Retina (tissue), 1 donor: ENCODE measurements at places on chromosomes 7 and 10.
A peak's percentile ranks its signal among the peaks of the same experiment; 100 is the strongest.

DNA sequence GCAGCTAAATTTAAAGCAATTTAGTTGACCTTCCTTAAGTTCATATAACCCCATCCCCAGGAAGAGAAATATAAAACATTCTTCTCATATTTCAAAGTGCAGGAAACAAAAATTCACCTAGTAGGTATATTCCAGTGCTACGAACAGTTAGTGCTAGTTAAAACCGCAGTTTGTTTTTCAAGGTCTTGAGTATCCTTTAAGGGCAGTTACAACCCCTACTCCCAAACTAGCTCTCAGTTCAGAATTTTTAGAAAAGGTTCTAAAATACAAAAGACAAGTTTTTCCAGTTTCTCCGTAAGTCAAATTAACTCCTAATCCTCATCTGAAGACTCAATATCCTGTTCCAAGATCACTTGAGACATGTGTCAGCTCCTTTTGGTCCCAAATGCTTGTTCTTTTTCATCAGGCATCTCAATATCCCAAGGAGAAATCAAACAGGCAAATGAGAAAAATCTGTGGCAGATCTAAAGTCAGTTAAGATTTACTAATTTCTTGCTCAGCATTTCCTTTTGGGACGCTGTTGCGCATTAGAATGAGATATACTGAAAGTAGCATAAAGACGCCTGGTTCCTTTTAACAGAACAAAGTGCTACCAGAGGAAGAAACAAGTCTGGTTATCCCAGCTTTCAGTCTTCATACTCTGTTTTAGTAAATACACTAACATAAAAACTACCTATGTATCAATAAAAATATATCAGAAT is 51.8 kb downstream of the ARHGAP12 start:
- DNase-seq: no peak

GRCh38 chr7:49703337-49703736 is 70.1 kb upstream of the VWC2 start:
- DNase-seq: no peak

GRCh38 chr7:48426331-48426965 is 255.2 kb downstream of the ABCA13 start:
- DNase-seq: no peak

GRCh38 chr7:36407636-36408550 is 18.2 kb downstream of the ANLN start:
- no peak for DNase-seq

- DNase-seq: no peak
Observed at GRCh38 chr7:159102681-159103381, 41.8 kb downstream of the VIPR2 start.

GRCh38 chr7:66419210-66419609 is 209.5 kb upstream of the KCTD7 start:
- DNase-seq: no peak

- peak; percentile 22 for DNase-seq
Observed at GRCh38 chr10:31836569-31837406, 91.8 kb downstream of the ARHGAP12 start.

- no peak for DNase-seq
Observed at GRCh38 chr7:117588352-117588794, 108.5 kb downstream of the CFTR start.
